ENCODE measurements at places on chromosomes 2 and 18.

GRCh38 chr2:48587560-48587959 is 30.1 kb upstream of the GTF2A1L start:
- no peak for DNase-seq

- no peak for DNase-seq
These were observed 57.2 kb downstream of the TSHZ1 start for GRCh38 chr18:75267643-75268363.

DNA sequence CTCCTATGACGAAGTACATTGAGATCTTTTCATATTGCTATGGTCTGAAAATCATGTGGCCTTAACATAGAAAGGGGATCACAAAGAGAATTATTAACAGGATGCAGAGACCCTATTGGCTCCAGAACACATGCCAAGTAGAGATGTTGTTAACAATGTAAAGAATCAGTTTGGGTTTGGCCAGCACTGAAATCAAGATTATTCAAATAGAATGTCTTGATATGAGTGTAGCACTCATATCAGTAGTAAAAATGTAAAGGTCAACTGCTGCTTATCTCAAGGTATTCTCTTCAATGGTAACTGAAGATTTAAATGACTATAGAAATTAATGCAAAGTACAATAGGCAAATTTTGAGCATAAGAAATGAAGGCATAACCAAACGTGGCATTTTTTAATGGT is 262.8 kb downstream of the PTH2R start:
- DNase-seq = no peak

- no peak for DNase-seq
These were observed 8.6 kb downstream of the INPP1 start for GRCh38 chr2:190351955-190352354.

DNA sequence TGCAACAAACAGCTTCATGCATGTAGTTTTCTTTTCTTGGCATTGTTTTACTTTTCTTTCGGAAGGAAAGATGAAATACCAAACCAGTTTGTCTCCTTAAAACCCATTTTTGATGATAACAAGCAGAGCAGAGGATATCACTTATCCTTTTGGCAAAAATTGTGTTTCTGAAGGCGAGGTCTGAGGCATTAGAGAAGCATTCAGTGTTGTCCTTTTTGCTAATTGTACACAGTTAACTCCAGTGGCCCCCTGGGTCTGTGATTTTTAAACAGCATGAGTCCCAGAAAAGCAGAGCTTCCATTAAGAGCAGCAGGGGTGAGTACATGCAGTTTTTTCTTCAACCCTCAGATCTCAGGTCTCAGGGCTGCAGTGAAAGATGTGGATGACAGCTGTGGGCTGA is 41.3 kb downstream of the TTC39C start:
- DNase-seq = no peak

- DNase-seq = no peak
These were observed 77.8 kb downstream of the NCAPH start for GRCh38 chr2:96413323-96413722.

- DNase-seq = peak; percentile 51
These were observed 539.7 kb upstream of the NETO1 start for GRCh38 chr18:73407506-73407905.

DNA sequence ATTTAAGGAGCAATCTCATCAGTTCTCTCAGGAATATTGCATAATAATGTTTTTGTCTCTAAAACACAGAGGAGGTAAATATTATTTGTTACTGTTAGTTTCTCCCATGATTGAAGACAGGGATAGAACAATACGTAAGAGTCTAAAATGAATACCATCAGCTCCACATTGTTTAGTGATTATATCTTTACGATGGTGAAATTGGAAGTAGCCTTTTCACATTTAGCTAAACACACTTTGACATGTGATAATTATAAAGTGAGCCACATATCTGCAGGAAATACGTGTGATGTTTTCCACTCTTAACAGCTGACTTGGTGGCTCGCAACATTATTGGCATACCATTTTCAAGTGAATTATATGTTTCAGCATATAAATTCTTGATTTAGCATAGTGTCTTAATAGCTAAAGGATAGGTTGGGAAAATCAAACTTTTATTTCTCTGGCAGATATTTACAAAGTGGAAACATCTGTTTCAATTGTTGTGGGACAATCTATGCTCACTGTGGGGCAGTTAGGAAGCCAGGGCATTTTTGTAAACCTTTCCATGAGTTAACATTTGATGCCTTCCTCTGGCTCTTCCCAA is 208.1 kb upstream of the RASGRP3 start:
- no peak for DNase-seq
